ENCODE measurements at places on chromosomes 5 and 9.

DNA sequence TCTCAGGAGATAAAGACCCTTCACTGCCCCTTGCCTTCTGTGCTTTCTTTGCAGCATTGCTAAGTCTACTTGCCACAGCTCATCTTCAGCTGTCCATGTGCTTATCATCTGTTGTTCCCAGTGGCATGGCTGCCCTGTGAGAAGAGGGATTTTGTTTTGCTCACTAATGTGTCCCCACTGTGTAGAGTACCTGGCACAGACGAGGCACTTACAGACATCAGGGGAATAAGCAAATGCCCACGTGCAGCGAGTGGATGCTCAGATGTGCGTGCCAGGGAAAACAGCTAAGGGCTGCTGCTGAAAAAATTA lies 31.0 kb downstream of the DAP start:
- no peak for DNase-seq

DNA sequence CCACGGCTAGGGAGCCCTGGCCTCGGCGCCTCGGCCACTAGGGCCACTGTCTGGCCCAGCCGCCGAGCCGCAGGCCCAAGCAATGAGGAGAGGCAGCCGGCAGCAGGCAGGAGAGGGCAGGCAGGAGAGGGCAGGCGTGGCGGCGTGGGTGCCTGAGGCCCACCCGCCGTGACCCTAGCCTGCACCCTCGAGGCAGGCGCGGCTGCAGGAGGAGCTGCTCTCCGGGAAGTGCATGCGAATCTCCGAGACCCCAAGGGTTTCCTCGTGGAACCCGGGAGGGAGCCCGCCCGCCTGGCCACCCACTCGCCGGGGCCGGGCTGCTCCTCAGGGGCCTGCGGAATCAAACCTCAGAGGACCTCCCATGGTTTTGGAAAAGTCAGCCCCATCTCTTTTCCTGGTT lies 9.3 kb downstream of the GRIN1 start:
- no peak for DNase-seq

DNA sequence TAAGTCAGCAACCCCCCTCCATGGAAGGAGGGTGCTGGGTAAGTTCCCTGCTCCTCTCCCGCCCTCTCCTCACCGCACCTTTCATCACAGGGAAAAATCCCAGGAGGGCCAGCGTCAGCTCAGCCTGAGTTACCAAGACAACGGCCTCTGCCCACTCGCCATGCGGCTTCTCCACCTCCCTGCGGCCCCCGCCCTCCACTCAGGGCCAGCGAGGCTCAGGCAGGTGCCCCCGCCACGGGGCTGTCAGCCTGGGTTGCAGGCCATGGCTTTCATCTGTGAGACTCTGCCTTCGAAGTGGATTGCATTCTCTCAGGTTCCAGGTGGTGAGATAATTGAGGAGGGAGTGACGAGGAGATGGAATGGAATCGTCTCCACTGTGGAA lies 27.2 kb upstream of the LAMC3 start:
- DNase-seq: no peak

DNA sequence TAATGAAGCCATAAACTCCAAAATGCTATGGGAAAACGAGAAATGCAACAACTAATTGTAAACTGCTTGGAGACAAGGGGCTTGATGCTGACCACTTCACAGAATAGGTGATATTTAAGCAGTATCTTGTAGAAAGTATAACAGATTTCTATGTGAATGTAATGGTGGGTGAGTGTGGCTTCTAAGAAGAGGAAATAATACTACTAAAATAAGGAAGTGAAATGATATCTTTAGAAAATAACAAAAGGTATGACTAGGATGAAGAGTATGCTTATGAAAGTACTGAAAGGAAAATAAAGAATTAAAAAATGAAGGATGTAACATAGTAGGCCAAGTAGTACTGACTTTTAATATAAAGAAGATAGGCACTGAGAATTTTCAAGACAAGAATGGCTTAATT lies 94.2 kb downstream of the AGTPBP1 start:
- no peak for DNase-seq

DNA sequence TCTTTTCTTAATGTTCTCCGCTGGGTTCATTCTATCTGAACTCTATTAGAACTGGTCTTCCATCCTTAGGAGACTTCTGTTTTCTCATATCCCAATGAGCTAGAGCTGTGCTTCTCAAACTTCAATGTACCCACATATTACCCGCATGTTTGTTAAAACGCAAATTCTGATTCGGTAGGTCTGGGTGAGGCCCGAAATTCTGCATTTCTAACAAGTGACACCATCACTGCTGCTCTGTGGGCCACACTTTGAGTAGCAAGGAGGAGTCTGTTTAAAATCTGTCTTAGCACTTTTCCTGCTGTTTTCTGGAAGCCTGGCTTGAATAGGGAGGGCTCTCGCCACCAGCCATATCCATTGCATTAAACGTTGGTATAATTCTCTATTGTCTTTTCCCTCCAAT lies 151.9 kb upstream of the CLINT1 start:
- DNase-seq: no peak

GRCh38 chr9:7172154-7173115 lies 414.7 kb downstream of the KDM4C start:
- no peak for DNase-seq

DNA sequence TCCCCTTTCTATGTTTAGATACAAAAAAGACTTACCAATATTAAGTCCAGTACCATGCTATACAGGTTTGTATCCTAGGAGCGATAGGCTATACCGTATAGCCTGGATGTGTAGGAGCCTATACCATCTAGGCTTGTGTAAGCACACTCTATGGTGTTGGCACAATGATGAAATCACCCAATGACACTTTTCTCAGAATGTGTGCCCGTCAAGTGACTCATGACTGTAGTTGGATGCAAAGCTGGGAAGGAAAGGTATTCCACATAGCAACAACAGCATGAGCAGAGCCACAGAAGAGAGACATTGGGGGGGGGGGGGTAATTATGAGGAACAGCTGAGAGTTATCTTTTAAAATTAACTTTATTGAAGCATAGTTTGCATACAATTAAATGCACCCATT lies 63.2 kb downstream of the TTLL11 start:
- DNase-seq: no peak

GRCh38 chr5:15544039-15544438 lies 44.1 kb downstream of the FBXL7 start:
- DNase-seq: no peak

DNA sequence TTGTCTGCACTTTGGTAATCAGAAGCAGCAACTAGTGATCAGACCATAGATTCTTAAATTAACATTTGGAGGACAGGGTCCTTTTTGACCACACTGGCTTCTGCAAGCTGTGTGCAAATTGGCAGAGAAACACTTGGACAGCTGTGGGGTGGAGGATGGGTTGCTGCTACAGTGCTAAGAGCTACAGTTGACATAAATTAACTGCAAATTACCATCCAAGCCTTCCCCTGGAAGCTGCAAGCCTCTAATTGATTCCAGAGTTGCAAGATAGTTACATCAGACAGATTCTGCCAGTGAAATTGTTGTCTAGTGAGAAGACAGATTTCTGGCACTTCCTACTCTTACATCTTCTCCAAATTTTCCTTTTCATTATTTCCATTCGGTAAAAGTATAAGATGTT lies 517.7 kb downstream of the DIRAS2 start:
- DNase-seq: no peak

- no peak for DNase-seq
Measured at GRCh38 chr5:36651761-36652685, 45.6 kb downstream of the SLC1A3 start.

DNA sequence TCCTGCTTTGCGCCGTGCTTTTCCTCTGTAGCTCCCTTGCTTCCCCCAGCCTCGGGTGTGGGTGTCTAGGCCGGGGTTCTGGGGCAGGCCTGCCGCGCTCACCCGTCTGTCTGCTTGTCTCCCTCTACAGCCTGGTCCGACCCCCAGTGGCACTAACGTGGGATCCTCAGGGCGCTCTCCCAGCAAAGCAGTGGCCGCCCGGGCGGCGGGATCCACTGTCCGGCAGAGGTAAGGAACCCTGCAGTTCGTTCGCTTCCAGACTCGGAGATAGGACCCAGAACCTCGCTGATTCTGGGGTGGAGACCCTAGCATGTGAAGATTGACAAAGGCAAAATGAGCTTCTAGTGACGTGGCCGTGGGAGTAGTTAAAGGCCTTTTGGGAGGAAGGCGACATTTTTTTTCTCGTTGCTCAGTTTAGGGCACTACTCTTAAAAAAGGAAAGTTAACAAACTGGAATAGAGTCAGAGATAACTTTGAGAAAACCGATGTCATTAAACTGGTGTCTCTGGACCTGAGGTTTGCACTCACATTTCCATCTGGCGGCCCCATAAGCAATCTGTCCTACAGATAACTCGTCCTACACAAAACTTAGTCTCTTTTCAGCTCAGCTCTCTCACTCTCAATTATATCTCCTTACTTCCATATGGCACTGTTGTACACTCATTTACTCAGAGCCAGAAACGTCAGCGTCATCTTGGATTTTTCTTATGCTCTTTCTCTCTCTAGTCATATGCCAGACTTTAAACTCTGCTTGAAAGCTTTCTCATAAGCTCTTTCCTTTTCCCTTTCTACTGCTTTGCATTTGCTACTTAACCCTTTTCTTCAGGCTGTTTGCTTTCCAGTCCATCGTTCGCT lies 561 bp downstream of the SEC61B start:
- no peak for DNase-seq
